ENCODE measurements at places on chromosomes 4 and X.

- no peak for DNase-seq
Observed at GRCh38 chr4:37799941-37800554, 26.4 kb upstream of the PGM2 start.

DNA sequence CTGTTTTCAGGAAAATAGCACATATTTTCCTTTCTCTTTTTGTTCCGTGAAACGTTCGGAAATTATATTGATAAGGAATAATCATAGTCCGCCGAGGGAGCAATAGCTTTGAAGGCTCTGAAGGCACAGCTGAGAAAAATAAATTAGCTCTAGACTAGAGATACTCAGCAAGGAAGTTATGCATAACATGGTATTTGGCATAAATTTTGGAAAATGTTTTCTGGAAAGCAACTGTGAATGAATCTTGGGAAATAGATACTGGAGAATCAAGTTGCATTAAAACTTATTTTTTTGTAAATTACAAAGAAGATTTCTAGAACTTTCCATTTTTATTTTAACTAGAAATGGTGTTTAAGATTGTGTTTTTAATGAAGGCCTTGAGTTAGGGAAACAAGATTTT lies 92.4 kb downstream of the HPRT1 start:
- no peak for DNase-seq

DNA sequence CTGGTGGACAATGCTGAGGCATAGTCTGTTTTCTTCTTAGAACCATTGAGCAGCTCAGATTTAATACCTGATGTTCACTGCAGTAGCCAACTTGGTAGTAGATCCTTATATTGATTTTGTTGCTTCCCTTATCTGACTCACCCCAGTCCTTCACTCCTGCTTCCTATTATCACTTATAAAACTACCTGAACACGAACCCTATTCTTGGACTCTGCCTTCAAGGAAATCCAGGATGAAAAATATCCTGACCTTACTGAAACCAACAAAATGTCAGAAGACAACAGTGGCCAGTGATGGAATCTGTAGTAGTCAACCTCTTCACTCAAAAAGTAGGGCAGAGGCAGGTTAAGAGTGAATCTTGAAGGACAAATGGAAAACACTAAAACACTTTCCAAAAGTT lies 98.1 kb downstream of the CPEB2 start:
- no peak for DNase-seq

DNA sequence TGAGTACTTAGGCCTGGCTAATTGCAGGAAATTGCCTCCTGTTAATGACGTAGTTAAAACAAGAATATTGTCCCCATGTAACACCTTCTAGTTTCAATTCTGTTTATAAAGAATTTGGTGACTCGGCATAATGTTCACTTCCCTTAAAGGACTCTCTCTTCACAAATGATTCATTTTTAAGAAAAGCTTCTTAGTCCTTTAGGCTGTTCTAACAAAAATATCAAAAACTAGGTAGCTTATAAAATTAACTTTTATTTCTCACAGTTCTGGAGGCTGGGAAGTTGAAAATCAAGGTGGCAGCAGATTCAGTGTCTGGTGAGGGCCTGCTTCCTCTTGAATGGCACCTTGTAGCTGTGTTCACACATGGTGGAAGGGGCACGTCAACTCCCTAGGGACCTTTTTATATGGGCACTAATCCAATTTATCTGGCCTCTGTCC lies 23.8 kb downstream of the COL25A1 start:
- no peak for DNase-seq

DNA sequence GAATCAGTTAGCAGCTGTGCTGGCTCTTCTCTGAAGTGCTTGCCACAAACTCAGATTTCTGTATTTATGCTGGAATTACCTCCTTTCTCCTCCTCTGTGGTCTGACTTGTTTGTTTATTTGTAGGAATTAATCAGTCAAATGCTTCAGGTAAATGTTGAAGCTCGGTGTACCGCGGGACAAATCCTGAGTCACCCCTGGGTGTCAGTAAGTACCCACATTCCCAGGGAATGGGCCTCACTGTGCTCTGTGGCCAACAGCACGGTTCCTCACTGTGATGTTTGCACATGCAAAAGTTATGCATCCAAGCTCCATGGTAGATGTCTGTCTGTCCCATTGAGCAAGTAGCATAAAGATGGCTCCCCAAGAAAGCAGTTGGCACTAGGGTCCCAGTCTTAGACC lies 169.9 kb downstream of the DCLK2 start:
- no peak for DNase-seq

GRCh38 chr4:110480031-110480549 lies 4.1 kb downstream of the ENPEP start:
- DNase-seq: no peak

DNA sequence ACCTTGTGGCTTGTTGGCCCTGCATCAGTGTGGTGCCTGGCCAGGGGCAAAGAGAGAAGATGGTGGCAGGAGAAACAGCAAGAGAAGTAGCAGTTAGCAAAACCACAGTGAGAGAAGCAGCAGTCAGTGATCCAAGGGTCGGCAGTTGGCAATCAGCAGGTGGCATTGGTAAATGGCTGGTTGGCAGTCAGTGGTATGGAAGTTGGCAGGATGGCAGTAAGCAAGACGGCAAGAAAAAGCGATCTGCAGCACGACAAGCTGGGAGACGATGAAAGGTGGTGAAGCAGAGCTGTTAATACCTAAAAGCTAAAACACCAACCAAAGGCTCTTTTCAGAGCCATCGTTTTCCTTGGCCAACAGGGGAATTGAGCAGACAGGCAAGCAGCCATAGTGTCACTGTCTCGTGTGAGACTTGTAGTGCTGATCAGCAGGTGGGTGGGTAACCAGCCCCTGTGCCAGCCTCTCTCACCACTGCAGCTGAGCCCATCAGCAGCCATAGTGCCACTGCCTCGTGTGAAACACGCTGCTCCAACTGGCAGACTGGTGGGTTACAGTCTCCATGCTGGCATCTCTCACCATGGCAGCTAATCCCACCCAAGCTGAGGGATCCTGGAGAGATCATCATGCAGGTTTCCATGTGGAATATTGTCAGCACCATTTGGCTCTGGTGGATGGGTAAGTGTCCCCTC lies 2078.4 kb downstream of the PCDH7 start:
- no peak for DNase-seq
